ENCODE measurements at places on chromosomes 2 and 18. TPM values are rescaled to one million over a fixed set of nuclear protein-coding genes. Genes with fewer than 3 reads are reported as not detected.

MOCOS gene
- total RNA-seq, result 3.2 TPM

- no peak for DNase-seq
Measured at GRCh38 chr2:36469710-36470109, 114.1 kb downstream of the CRIM1 start.

- DNase-seq, result no peak
Measured at GRCh38 chr2:231613331-231613662, 20.6 kb downstream of the TEX44 start.

GRCh38 chr2:37357530-37357929 lies 13.1 kb downstream of the QPCT start:
- no peak for DNase-seq

DNA sequence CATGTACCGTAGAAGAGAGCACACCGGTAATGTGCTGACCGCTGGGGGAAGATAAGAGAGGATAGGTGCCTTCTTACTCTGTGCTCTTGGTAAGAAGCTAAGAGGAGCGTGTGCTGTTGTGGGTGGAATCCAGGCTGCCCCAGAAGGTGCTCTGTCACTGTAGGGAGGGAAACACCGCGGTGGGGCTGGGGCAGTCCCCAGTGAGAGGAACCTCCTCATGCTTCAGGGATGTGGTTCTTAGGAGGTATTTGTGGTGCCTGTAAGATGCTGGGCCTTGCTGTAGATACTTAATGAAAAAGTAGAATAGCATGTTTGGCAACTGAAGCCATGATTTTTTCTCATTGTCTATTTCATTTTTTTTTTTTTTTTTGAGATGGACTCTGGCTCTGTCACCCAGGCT lies 1.1 kb downstream of the COLEC11 start:
- DNase-seq, result no peak

- no peak for DNase-seq
Measured at GRCh38 chr2:42567806-42568400, 529 bp upstream of the MTA3 start.

Measured in M059J (cell line).